ENCODE measurements at places on chromosomes 4 and X.

DNA sequence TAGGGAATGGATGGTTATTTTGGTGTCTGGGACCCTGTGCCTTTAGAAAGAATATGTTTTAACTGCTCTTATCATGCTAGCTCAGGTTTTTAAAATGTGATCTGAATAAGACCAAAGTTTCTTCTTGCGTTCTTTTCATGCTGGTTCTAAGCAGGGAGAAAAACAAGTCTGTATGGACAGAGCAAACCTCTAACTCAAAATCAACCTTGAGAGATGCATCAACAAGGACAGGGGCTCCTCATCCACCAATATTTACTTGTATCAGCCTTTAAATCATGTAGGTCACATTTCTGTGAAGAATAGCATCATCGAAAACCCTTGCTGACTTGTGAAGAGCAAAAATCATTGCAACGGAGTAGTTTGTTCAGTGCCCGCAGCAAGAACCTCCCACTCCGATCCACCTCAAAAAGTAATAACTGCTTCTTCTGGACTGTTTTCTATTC lies 1.2 kb downstream of the ATP10D start:
- no peak for DNase-seq

DNA sequence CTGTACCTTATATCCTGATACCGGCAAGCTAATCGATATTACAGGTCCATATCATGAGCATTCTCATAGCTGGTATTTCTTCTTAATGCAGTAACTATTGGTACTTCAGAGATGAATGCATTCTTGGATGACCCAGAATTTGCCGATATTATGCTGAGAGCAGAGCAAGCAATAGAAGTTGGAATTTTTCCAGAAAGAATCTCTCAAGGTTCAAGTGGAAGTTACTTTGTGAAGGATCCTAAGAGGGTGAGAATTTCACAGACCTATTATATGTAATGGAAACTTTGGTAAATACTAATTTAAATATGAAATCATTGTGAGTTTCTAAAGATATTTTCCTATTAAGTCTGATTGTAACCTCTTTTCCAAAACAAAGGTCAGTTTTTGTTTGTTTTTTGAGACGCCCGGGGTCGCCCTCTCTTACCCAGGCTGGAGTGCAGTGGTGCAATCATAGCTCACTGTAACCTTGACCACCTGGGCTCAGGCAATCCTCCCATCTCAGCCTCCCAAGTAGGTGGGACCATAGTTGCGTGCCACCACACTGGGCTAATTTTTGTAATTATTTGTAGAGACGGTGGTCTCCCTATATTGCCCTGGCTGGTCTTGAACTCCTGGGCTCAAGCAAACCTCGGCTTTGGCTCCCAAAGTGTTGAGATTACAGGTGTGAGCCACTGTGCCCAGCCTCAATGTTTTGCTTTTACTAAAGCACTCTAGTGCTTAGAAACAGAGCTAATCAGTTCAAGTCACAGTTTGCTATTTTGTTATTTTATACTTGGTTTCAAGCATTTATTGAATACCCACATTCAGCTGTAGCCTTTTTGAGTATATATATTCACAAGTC lies 18.6 kb downstream of the PI4K2B start:
- DNase-seq, result no peak

- DNase-seq, result no peak
Measured at GRCh38 chrX:105464618-105465017, 244.1 kb upstream of the TEX13A start.

- DNase-seq, result no peak
Measured at GRCh38 chr4:182338746-182339145, 95.5 kb downstream of the TENM3 start.

GRCh38 chr4:62058571-62058970 lies 858.4 kb downstream of the ADGRL3 start:
- DNase-seq, result no peak

DNA sequence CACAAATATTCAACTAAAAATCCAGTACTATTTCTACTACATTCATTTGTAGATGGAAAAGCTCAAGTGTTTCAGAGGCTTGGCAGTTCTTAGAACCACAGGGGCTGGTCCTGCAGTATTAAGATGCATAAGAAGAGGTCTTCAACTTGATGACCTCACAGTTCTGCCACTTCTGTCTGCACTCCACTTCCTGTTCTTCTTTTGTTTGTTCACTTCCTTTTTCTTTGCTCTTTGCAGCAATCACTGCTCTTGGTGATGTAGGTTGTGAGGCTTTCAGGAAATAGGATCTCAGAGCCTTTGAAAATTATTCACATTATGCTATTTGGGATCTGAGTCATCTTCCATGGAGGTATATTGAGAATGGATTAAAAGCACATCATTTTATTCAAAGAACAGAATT lies 602.0 kb upstream of the CPEB2 start:
- no peak for DNase-seq

GRCh38 chr4:74307170-74307569 lies 1.1 kb upstream of the EPGN start:
- DNase-seq, result no peak

- DNase-seq, result no peak
Measured at GRCh38 chr4:186134257-186134656, 29.8 kb downstream of the FAM149A start.

GRCh38 chrX:32448320-32448719 lies 763.0 kb downstream of the DMD start:
- no peak for DNase-seq

DNA sequence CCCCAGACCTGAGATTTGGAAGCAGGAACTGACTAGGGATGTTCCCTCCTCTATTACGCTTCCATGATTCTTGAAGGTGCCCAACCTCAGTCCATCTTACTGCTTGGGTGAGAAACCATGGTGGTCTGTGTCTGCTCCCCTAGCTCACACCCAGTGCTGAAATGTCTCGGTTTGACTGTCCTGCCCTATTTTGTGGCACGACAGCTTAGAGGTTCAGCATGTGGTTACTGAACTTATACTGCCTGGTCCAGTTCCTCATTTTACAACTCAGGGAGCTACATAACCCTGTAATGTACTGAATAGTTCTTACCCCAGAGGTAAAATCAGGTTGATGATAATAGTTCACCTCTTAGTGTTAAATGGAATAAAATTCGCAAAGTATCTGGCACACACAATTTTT lies 203.1 kb downstream of the RBM46 start:
- no peak for DNase-seq

DNA sequence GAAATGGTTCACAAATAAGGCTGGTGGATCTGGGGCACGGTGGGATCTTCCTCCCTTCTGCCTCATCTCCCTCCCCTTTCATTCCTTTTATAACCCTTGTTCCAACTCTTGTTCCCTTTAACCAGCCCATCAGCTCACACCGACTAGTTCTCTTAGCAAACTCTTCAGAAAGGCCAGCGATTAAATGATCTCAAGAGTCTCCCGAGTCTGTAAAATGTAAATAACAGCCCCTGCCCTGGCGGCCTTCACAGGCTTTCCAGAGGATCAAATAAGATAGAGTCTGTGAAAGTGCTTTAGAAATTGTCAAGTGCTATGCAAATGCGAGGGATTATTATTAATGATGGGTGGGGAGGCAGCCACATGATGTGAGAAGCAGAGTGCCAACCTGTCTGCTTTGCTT lies 27.1 kb downstream of the TSC22D3 start:
- no peak for DNase-seq

DNA sequence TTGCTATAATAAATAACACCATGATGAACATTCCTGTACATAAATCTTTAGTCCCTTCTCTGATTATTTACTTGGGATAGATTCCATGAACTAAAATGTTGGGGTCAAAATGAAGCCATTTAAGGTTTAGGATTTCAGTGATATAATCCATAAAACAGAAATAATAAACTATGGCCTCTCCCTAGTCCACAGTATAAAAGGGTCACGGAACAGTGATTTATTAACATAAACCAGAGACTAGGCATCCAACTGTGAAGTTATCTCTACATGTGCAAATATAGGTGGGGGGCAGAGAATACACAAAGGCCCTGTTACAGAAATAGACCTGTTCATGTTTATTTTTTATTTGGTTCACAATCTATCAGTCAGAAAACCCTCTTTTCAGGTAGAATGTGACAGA lies 499.1 kb upstream of the SLIT2 start:
- no peak for DNase-seq

GRCh38 chr4:152784490-152785350 lies 5.0 kb downstream of the ARFIP1 start:
- DNase-seq, result peak; percentile 2

GRCh38 chrX:65300104-65300809 lies 234.3 kb downstream of the LAS1L start:
- no peak for DNase-seq

DNA sequence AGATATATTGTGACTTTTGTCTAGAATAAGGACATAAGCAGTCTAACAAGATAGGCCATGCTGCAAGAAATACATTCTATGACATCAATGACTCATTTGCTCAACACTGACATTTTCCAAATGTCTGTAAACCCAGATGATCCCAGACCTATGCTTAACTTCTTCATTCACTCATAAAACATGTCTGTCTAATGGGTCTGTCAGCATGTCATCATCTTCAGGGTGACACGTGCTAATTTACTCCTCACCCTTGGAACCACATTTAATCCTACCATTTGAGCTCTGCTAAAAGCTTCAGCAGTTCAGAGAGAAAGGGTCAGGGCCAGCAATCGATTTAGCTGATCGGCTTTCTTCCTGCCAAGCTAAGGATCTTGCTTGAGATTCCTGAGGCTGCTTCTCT lies 109.4 kb upstream of the MAP3K15 start:
- no peak for DNase-seq

DNA sequence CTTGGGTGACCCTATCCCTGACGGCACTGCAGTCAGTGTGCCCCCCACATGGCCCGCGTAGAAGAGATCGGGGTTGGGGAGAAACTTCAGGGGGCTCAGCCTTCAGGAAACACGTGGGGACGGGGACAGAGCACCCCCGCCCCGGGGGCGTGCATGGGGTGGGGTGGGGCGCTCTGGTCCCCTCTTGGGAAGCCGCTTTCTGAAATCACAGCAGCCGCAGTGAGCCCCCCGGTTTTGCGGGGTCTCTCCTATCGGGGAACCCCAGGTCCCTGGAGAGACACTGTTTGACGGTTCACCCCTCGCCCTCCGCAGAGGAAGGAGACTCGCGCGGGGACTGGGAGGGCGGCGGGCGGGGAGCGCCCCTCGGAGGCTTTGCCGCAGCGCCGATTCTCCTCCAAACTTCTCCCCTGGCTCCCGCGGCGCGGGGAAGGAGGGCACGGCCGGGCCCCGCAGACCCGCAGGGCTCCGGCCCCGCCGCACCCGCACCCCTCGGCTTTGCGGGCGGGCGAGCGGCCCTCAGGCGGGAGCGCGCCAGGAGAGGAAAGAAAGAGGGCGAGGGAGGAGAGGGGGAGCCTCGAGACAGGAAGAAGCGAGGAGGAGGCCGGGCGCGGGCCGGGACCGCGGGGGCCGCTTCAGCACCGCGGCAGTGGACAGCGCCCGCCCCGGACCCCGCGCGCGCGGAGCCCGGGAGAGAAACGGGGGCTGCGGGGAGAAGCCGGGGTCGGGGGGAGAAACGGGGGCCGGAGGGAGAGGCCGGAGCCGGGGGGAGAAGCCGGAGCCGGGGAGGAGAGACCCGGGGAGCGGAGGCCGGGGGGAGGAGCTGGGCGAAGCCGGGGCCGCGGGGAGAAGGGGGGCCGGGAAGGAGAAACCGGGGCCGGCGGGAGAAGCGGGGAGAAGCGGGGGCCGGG lies 612 bp downstream of the CPLX1 start:
- DNase-seq, result no peak

DNA sequence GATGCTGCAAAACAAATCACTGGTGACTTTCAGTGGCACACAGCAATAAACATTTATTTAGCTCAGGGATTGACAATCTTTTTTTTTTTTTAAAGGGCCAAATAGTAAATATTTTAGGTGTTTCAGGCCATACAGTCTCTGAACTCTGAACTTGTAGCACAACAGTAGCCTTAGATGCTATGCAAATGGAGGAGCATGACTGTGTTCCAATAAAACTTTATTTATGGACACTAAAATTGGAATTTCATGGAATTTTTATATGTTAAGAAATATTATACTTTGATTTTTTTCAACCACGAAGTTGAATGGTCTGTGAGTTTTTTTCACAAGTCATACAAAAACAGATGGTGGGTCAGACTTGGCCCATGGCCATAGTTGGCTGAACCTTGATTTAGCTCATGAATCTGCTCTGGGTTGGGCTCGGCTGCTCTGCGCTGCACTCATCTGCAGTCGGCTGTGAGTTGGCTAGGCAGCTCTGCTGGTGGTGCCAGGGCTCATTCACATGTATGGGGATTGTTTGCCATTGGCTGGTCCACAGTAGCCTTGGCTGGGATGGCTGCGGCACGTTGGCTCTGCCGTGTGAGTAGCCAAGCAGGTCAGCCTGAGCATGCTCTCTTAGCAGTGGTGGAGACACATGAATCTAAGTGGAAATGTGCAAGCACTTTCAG lies 231.7 kb upstream of the PGRMC2 start:
- DNase-seq, result no peak

GRCh38 chr4:24840826-24841543 lies 45.6 kb downstream of the SOD3 start:
- DNase-seq, result no peak

DNA sequence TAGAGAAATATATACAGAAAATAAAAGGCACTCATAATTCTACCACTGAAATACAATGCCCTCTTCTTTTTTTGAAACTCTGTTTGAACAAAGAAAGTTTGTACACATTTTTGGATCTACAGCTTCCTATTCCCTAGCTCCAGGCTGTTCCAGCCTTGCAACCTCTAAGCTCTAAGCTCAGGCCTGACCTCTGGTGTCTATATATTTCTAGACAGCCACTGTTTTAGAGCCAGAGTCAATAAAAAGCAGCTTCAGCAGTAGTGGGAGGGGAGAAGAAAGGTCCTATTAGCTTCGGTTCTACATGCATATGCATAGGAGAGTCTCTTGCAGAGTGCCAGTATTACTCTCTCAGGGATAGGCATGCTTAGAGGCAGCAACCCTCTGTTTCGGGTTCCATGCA lies 39.7 kb downstream of the CLDN2 start:
- no peak for DNase-seq

- no peak for DNase-seq
Measured at GRCh38 chr4:52744588-52744987, 6.6 kb downstream of the ERVMER34-1 start.

GRCh38 chr4:110071466-110071865 lies 126.9 kb downstream of the ELOVL6 start:
- DNase-seq, result no peak

DNA sequence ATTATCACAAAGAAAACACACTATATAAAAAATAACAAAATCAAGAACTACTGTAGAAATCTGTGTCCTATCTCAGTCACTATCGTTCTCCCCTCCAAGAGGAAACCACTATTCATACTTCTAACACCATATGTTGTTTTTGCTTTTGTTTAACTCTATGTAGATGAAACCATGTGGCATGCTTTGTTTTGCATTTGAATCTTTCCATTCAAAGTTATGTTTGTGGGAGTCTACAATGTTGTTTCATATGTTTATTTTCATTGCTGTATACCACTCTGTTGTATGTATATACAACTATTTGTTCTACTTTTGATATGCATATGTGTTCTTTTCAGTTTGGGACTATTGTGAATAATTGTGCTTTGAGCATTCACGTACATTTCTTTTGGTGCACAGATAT lies 116.1 kb downstream of the PABPC4L start:
- DNase-seq, result no peak

GRCh38 chr4:26987191-26987590 lies 126.5 kb downstream of the STIM2 start:
- DNase-seq, result no peak

Data from COR-L47 (cell line).